ENCODE measurements at places on chromosomes 1 and 21.

DNA sequence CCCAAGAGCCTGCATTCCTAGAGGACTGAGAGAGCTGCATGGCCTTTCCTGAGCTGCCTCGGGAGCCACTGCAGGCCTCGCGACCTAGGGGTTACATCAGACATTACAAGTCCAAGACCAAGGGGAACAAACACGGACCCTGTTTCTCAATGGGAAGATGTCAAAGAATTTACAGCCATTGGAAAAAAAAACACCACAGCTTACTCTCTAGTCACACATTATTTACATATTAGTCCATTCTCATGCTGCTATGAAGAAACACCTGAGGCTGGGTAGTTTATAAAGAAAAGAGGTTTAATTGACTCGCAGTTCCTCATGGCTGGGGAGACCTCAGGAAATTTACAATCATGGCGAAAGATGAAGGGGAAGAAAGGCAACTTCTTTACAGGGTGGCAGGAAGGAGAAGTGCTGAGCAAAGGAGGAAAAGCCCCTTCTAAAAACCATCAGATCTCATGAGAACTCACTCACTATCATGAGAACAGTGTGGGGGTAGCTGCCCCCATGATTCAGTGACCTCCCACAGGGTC lies 8.4 kb upstream of the PRMT2 start:
- no peak for DNase-seq

DNA sequence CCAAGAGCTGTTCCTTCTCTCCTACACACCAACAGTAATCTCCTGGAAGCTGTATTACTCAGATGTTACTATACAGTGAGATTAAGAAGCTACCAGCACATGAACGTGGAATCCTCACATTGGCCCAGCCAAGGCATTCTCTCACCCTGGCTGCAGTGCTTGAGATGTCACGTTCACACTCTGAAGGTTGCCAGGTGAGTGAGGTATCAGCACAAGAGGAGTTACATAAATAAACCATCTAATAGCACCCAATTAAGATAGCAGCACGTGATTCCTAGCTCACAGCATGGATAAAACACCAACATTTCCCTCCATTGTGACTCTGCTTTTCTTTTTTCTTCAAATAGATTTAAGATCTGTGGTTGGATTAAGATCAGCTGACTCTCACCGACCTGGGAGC lies 182.8 kb downstream of the PLPP3 start:
- no peak for DNase-seq

DNA sequence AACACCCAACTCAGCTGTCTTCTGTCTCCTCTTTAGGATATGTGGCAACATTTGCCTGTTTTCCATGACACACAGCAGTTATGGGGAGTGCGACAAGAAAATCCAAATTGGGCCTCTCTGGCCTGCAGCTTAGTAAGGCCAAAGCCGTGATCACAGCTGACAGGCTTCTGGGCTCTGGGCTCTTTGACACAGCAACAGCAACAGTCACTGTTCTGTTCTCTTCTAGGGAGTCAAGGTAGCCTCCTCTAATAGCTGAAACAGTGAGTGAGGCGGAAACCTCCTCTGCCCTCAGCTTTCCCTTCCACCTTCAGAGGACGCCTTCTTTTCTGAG lies 19.0 kb downstream of the CLCA1 start:
- DNase-seq = no peak

DNA sequence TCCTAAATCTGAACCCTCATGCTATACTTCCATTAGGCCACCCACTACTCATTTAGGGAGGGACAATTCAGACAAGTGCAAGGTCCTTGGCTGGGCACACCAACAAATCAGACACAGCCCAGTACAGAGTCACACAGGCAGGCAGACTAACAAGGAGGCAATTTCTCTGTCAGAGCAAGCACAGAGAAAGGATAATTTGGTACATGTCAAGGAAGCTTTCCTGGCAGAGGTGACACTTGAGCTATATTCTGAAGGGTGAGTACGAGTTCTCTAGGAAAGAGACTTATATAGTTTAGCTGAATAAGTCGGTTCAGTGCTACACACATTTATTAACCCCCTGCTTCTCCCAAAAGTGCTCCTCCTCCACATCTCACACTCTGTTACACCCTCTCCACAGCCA lies 455.9 kb downstream of the OMA1 start:
- no peak for DNase-seq

- no peak for DNase-seq
Observed at GRCh38 chr1:54094001-54094729, 40.8 kb downstream of the TCEANC2 start.

DNA sequence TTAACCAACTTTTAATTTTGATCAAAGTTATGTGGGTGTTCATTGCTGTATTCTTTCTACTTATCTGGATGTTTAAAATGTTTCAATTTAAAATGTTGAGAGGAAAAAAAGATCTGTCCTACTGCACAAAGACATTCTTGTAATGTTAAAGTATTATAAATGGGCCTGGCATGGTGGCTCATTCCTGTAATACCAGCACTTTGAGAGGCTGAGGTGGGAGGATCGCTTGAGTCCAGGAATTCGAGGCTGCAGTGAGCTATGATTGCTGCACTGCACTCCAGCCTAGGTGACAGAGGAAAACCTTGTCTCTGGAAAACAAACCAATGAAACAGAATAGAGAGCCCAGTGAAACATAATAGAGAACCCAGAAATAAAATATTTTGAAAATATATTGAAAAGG lies 65.5 kb upstream of the LRRC8B start:
- no peak for DNase-seq

DNA sequence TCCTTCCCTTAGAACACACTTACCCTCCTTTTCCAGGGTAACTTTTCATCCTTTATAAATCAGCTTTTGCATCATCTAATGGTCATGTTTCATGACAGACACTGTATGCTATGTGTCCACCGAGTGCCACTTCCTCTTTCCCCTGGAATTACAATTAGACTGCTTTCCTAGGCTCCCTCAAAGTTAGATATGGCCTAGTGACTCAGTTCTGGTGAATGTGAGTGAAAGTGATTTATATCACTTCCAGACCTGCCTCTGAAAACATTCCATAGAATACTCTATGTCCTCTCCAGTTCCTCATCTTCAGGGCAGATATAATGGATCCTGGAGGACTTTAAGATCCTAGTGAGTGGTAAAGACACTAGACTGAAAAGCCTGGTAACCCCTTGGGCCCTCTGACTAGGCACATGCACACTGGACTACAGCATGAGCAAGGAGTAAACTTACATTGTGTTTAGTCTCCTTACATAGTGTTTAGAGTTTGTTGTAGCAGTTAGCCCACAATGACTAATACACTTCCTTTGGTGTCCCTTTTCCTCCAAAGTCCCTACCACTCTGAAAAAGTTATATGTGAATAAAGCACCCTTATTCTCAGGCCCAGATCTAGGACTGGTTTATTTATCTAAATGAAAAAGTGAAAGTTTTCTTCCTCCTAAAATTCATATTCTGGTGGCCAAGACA lies 59.3 kb downstream of the GPR88 start:
- no peak for DNase-seq

GRCh38 chr1:32060914-32061313 lies 11.8 kb upstream of the TMEM39B start:
- DNase-seq = no peak

DNA sequence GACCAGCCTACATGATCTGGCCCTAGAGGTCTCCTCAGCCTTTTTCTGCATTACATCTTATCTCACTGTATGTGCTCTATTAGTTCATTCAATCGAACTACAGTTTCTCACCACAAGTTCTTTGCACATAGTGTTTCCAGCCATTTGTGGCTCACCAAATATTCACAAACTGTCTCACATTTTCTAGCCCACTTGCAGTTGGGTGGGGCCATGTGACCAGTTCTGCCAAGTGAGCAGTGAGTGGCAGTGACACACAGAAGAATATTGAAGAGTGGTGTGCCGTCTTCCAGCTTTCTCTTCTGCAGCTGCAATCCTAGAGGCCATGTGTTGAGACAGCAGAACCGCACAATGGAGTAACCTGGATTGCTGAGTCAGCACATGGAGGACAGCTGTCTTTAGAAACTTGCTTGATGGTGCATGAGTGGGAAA lies 103.2 kb upstream of the ZNF644 start:
- no peak for DNase-seq

DNA sequence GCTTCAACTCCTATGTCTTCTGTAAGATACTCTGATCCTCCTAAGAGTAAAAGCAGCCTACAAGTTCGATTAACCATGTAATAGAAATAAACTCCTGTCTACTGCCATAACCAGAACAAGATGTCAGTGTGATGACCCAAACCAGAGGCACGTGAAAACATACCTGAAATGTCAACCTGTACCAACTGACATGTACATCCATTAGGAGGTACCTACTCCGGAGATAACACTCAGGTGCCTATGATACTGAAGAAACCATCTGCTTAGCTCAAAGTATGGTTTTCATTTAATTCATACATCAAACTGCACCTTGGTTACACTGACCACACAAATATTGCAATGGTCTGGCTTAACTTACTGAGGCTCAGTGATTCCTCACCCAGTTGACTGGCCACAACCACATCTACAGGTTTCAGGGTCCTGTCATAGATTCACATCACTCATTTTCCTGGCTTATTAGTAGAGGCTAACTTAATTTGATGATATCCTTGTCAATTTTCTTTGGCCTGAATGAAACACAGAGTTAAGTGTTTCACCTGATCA lies 4.4 kb downstream of the ITPKB start:
- DNase-seq = no peak

DNA sequence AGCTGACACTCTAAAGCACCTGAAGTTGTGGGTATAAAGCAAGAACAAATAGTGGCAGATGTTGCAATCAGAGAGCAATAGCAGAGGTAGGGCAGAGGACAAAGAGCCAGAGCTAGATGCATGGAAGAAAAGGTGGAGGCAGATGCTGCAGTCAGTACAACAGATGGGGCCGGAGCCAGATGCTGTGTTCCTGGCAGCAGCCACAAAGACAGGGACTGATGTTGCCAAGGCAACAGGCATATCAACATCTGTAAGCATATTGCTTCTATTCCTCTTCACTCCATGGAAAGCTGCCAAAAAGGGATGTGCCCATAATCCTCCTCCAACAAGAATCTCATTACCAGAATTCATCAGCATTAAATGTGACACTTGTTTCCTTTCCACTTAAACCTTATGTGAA lies 108.0 kb downstream of the TNNI3K start:
- DNase-seq = no peak

- DNase-seq = no peak
Observed at GRCh38 chr21:45054227-45054926, 20.0 kb upstream of the ADARB1 start.

GRCh38 chr21:32003411-32003810 lies 130.6 kb downstream of the HUNK start:
- no peak for DNase-seq

- DNase-seq = no peak
Observed at GRCh38 chr1:63849149-63849548, 75.3 kb downstream of the ROR1 start.

GRCh38 chr1:40305451-40305850 lies 11.6 kb downstream of the COL9A2 start:
- no peak for DNase-seq

GRCh38 chr1:209884249-209884648 lies 53.8 kb upstream of the SYT14 start:
- DNase-seq = no peak

DNA sequence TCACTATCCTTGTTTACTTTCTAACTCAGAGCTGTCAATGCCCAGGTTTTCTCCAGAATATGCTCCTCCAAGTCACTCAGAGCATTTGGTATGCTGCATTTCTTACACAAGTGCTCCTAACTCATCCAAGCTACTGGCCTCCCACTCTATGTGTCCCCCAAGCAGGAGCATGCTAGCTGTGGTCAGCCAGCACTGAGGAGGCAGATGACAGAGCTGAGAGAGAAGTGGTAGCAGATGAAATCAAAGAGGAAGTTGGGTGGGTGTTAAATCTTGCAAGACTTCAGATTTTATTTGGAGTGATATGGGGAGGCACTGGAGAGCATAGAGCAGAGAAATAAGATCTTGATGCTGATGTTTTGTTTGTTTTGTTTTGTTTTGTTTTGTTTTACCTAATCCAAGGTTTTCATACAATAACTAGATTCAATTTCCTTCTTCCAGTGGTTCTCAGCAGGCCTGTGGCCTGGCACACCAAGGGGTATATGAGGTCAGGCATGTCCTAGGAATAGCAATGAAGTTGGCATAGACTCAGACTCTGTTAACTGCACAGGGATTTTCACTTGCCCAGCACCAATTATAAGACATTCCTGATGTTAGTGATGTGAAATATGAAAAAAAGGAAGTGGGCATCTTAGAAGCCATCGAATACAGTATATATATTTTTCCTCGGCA lies 3.1 kb upstream of the PGBD5 start:
- DNase-seq = no peak

- DNase-seq = no peak
Observed at GRCh38 chr1:215731699-215732098, 164.6 kb downstream of the KCTD3 start.

DNA sequence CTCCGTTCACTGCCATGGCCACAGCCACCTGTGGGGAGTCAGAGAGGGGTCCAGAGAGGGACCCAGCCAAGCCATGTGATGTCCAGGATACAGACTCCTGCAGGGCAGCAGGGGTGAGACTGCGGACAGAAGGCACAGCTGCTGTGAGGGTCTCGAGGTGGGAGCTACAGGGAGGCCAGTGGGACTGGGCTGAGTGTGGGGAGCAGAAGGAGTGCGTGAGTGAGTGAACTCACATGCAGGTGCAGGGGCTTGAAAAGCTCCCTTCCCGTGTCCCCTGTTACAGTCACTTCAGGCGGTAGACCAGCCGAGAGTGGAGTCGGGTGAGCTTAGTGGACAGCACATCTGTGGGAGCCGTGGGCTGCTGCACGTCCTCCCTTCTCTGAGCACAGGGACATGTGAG lies 42.4 kb downstream of the S100B start:
- DNase-seq = no peak

GRCh38 chr1:24450316-24450715 lies 34.7 kb downstream of the NIPAL3 start:
- DNase-seq = no peak

DNA sequence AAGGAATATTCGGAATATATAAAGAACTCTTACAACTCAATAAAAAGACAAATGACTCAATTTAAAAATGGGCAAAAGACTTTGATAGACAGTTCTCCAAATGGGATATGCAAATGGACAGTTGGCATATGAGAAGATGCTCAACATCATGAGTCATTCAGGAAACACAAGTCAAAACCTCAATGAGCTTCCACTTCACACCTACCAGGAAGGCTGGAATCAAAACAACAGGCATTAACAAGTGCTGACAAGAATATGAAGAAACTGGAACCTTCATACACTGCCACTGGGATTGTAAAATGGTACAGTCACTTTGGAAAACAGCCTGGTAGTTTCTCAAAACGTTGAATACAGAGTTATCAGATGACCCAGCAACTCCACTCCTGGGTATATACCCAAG lies 17.2 kb downstream of the PGBD5 start:
- DNase-seq = no peak

- DNase-seq = no peak
Observed at GRCh38 chr1:247904122-247904521, 8.7 kb downstream of the OR2W3 start.

- no peak for DNase-seq
Observed at GRCh38 chr1:85894651-85895050, 186.4 kb upstream of the ZNHIT6 start.

GRCh38 chr1:172442404-172442803 lies 1.5 kb downstream of the PIGC start:
- DNase-seq = no peak

GRCh38 chr21:32137931-32138330 lies 140.9 kb downstream of the MIS18A start:
- no peak for DNase-seq

GRCh38 chr1:183025782-183026774 lies 2.9 kb downstream of the LAMC1 start:
- DNase-seq = no peak

Measured in vagina (tissue), 2 donors.